ENCODE measurements at places on chromosomes 11 and 22.

DNA sequence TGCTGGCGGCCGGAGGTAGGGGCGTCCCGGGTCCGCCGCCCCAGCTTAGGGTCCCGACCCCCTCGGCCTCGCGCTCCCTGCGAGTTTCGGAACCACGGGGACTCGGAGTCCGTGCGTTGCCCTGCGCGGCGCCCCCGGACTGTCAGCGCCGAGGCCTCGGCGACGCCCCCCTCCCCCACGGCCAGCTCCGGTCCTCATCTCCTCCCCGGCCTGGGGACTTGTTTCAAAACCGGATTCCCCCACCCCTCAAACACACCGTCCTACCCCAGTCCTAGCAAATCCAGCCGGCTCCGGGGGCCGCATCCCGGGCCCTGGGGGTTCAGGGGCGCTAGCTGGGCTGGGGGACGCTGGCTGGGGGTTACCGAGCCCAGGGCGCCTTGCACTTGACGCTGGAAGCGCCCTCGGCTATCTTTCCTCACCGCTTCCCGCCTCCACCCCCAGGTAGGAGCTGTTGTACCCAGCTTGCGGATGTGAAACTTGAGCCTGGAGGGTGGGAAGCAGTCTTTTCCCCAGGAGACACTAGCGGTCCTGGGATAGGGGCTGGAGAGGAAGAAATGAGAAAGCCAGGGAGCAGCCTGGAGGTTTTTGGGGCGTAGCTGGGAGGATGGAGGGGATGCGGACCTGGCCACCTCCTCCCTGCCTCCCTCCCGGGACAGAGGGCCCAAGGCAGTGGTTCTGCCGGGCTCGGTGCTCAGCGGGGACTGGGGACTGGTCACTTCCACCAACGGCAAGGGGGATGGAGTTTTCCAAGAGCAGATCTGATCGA is 550 bp downstream of the FBLN1 start:
- no peak for DNase-seq

DNA sequence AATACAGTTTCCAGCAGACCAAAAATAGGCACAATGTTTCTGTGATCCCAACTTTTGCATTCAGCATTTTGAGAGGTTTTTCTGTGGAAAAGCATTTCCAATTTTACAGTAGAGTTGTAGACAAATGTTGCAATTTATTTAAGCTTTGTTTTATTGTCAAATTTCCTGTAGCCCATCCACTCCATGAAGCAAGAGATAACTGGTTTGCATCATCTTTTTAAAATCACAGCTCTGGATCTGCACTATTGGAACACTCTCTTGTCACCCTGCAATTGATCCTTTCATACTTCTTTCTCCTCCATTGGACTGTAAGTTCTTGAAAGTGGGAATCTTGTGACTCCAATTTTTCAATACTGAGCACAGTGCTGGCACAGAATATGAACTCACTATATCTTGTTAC is 86.0 kb downstream of the MAML2 start:
- DNase-seq, result no peak

DNA sequence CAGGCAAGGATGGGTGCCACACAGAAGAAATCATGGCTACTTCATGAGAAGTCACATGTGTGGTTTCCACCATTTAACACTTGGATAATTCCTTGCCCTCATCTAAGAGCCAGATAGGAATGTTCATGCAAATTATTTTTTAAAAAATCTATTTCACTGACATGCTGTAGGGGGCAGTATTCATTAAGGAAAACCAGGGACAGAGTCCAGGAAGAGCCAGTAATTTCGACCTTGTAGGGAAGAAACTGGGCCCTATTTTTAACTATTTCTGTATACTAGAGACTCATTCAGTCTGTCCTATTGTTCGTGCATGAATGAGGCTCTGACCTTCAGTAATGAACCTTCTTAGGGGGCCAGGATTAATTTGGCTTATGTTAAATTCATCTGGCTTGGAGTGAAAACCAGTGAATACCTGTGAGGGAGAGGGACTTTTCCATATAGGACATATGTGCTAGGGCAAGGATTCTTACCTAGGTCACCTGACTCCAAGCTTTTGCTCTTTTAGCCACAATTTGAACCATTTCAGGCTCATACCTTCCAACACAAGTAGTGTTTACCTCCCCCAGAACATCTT is 192.7 kb downstream of the NAV2 start:
- no peak for DNase-seq

- no peak for DNase-seq
These were observed 234.3 kb upstream of the TENM4 start for GRCh38 chr11:79675081-79675480.

Data from D721Med (cell line).